Activated B cell treated with CpG ODN at 0.5 μM for 24 hours (primary cell): ENCODE measurements at places on chromosomes 12 and 14.
A peak's percentile ranks its signal among the peaks of the same experiment; 100 is the strongest.

DNA sequence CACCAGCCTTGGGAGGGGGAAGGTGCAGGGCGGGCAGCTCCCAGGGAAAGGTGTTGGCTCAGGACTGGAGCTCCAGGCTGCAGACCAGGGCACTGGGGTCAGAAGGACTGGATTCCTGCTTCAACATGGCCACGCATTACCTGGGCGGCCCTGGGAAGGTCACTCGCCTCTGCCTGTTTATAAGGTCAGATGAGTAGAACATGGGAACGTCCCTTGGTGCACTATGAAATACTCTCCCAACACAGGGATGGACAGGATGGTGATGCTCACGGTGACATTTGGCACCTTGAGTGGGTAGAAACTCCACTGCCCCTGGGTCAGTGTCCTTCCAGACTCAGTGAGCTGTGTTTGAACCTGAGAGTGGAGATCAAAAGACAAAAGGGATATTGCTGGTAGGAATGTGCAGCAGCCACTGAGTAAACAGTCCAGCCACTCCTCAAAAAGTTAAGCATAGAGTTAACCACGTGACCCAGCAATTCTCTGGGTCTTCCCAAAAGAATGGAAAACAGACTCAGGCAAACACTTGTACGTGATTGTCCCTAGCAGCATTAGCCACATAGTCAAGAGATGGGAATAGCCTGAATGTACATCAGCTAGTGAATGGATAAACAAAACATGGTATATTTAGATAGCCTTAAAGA, 9.1 kb upstream of the BDKRB2 start:
- DNase-seq = no peak

DNA sequence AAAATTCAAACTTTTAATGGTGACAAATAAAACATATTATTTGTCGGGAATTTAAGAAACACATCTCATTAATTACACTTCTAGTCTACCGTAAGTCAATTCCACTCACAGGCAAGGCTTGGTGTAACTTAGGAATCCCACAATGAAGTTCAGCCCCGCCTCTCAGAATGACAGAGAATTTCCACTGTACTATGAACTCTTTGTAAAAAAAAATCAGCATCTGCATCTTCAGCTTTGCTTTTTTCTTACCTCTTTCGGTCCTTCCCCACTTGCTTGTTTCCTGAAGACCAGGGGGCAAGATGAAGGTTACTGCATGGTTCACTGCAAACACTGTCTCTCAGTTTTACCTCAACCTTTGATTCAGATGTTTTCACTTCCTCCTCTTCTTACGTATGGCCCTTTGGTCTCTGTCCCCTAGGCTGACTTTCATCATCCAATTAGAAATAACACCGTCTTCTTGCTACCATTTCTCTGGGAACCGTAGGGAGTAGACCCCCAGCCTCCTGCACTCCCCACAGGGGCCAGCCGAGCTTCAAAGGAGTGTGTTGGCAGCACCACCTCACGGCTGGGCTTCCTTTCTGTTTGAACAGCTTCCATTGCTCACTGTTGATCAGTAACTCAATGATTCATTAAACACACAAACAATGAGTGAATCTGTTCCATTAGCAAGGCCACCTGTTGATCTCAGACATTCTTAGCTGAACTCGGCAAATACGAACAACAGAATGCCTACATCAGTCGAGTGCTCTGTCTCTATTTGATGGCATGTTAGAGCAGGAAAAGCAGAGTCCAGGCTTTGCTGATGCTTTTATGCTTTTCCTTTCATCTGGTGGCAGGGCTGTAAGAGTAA, 343.0 kb downstream of the BMP4 start:
- peak; percentile 59 for DNase-seq

DNA sequence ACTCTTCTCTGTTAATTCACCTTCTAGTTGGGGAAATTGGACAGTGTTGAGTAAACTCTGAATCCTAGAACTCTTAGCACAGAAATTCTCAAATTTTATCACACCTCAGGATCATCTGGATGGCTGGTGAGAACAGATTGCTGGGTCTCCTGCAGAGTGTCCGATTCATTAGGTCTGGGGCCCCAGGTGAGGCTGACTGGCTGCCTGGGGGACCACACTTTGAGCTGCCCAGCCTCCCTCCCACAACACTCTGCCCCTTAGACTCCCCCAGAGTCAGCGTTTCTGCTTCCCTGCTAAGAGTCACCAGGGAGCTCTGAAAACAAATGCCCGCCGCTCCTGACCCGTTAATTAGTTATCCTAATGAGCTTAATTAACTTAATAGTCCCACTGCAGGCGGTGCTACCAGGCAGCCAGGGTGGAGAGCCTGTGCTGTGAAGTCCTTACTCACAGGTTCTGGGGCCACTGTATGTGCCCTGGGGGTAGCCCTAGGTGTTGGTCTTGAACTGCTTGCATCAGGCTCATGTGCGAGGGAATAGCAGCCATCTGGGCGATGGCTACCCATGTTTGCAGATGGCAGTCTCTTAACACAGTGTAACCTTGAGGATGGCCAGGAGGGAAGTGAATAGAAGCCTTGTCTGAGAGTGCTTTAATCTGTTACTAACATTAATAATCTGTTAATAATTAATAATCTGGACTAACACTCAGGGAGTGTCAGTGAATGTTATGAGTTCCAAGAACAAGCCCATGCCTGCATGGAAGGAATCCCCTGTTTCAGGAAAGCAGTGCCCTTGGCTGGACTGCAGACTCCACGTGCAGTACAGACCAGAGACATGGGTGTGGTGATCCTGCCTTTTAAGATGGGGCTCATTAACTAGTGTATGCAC, 35.6 kb downstream of the AACS start:
- DNase-seq = no peak

DNA sequence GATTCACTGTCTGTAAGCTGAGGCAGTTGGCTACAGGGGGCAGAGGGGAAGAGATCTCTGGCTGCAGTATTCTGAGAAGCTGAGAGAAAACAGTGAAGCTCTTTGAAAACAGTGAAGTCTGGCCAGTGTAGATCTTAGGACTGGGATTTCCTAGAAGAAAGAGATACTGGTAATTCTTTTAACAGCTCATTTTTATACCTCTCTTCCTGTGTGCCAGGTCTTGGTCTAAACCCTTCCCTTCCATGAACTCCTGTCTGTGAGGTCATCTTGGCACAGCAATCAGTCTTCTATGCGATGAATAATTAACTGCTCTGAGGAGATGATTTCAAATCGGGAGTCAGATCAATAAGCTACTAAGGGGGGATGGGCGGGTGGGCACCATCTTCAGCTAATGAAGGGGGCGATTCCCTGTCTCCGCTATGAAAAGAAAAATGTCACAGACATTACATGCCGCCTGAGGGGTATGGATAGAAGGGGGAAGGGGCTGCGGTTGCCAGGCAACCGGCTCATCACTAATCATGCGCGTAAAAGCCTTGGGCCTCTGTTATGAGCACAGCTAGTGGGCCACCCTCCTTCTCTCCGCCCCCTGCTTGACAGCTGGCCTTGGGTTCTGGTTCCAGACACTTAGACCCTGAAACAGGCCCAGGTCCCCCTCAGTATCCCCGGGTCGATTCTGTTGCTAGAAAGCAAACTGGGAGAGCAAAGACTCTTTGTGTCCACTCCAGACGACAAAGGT, 75.3 kb upstream of the CEP83 start:
- no peak for DNase-seq

DNA sequence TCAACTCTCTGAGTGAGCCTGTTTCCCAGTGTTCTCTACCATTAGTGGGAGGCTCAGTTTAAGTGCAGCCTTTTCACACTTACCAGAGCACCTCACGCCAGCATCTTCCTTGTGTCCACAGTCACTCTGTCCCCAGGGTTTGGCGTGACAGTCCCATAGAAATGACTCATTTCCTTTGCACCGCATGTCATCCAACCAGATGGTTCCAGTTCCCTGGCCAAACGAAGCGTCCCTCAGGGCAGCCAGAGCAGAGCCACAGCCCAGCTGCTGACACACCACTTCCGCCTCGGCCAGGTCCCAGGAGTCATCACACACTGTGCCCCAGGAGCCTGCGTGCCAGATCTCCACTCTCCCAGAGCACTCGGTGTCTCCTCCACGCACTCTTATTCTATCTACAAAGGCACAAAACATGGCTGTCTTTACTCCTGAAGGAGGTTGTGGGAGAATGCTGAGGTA, 65.4 kb downstream of the ACSM4 start:
- DNase-seq = no peak

GRCh38 chr12:58302487-58303011, 361.2 kb downstream of the ATP23 start:
- no peak for DNase-seq

- DNase-seq = no peak
Observed at GRCh38 chr14:105536051-105536450, 9.7 kb downstream of the TMEM121 start.

GRCh38 chr12:41344776-41345470, 156.8 kb downstream of the PDZRN4 start:
- DNase-seq = no peak

DNA sequence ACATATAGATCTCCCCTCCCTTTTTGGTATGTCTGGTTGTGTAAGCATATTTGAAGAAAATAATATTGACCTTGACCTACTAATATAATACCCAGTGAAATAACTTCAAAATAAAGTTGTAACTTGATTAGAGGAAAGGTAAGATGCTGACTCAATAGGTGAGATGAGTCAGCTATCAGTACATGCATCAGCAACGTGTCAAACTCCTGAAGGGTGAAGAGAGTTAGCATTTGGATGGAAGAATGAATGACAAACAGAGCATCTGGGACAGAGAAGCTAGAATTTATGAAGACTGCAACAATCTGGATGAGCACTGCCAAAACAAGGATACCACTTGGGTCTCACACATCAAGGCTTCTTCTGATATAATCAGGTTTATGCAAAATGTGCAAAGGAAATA, 74.9 kb downstream of the PPP2R5E start:
- DNase-seq = no peak

DNA sequence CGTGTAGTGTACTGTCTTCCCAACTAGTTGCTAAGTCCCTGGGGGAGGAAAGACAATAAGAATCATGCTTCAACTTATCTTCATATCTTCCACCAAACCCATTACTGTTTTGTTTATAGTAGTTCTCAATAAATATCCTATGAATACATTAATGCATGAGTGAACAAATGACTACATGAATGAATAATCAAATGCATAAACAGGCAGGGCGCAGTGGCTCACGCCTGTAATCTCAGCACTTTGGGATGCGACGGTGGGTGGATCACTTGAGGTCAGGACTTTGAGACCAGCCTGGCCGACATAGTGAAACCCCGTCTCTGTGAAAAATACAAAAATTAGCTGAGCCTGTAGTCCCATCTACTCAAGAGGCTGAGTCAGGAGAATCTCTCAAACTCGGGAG, 32.1 kb upstream of the NR2C1 start:
- DNase-seq = no peak

- DNase-seq = no peak
Observed at GRCh38 chr12:25801734-25802133, 156.7 kb upstream of the RASSF8 start.

DNA sequence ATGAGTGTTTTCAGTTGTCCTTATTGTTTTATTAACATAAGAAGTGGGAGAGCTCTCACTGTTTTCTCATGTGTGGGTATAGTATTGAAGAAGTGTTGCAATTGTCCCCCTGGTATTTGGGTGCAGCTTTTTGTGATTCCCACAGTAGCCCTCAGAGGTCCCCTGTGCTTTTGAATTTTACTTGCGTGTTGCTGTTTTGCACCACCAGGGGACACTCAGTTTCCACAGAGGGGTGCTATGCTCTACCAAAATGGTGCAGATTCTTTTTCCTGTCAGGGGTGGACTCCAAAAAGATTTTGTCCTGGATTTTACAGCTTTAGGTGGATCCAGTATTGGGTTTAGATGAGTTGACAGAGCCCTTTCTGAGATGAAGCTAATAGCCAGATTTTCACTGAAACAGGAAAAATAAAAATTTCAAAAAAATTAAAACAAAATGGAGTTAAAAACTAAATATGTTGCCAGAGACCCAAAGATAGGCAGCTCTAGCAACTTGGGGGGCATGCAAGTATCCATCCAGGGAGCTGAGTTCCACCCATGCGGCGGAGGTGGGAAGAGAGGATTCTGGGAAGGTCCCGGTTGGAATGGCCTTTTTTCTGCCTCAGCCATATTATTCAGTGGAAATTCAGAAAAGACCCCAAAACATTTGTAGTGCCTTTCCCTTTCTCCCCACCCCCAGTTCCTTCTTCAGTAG, 50.2 kb downstream of the TTLL5 start:
- DNase-seq = no peak

- no peak for DNase-seq
Observed at GRCh38 chr14:75628816-75629215, 31.9 kb downstream of the ERG28 start.

- DNase-seq = no peak
Observed at GRCh38 chr14:22387776-22388241, 201.2 kb downstream of the DAD1 start.

DNA sequence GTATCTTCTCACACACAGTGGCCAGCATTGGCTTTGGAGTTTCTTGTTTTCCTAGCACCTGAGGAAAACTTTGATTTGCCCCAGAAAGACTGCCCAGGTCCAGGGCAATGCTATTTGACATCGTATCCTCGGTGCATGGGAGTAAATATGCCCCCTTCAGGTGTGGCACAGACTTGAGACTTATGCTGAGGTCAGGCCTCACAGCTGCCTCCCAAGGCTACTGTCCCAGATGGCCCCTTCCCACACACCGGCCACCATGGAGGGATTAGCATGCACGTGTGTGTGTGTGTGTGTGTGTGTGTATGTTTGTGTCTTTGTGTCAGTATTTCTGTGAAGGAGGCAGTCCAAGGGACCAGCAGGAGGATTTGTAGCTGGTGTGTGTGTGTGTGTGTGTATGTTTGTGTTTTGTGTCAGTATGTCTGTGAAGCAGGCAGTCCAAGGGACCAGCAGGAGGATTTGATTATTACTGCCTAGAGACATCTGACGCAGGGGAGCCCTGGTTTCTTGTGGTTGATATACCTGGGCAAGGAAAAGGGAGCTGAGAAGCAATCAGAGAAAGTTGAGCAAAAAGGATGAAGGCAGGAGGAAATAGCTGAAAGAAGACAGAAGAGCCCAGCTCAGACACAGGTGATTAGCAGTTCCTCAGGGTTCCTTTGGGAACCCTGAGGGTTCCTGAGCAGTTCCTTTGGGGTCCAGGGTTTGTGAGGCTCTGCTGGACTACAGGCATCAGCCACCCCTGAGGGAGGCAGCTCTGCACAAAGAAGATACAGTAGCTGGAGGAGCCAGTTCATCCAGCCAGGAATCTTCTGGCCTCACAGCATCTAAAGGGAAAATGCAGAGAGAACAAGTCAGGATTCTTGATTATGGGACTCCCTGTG, 42.2 kb downstream of the COX16 start:
- DNase-seq = no peak

DNA sequence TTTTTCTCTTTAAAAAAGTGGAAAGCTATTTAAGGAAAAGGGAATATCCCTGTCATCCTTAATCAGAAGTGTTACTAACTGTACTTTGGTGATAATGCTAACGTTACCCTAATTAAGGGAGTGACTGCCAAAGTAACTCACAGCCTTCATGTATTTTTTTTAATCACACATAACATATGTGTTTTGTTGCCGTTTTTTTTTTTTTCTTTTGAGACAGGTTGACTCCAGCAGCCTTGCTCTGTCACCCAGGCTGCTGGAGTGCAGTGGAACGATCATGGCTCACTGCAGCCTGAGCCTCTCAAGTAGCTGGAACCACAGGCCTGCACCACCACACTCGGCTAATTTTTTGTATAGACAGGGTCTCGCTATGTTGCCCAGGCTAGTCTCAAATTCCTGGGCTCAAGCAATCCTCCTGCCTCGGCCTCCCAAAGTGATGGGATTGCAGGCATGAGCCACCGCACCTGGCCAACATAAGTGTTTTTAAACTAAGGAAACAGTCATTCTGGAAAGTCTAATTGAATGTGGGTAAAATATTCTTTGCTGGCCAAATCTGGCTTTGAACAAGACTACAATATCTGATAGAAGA, 56.5 kb downstream of the HECTD4 start:
- DNase-seq = no peak
